GM23338 (cell line): ENCODE measurements at places on chromosomes 16 and 17.

- no peak for DNase-seq
Observed at GRCh38 chr17:55344514-55344997, 77.1 kb downstream of the MMD start.

GRCh38 chr17:49878931-49879904 lies 31.3 kb upstream of the TAC4 start:
- DNase-seq: no peak

DNA sequence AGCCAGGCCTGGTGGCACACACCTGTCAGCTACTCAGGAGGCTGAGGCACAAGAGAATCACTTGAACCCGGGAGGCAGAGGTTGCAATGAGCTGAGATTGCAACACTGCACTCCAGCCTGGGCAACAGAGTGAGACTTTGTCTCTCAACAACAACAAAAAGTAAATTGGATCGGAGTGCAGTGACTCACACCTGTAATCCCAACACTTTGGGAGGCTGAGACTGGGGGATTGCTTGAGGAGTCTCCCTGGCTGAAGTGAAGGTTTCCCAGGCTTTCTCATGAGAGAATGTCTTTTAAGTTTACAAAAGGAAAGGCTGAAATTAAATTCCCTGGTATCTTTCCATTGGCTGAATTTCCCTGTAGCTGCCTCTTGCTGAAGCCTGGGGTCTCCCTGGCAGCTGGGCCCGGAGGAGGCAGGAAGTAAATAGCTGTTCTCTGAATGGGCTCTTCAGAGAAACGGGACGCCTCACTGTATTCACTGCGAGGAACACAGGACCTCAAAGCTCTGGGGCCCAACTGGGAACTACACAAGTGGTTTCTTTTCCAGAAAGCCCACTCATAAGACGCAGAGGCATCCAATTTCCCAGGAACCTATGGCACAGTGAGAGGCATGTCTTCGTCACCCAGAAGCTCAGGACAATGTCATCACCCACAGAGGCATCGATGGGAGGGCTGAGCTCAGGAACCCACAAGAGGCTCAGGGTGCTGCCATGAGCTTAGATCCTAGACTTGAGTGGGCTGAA lies 77.4 kb upstream of the SMURF2 start:
- DNase-seq: peak; percentile 55

DNA sequence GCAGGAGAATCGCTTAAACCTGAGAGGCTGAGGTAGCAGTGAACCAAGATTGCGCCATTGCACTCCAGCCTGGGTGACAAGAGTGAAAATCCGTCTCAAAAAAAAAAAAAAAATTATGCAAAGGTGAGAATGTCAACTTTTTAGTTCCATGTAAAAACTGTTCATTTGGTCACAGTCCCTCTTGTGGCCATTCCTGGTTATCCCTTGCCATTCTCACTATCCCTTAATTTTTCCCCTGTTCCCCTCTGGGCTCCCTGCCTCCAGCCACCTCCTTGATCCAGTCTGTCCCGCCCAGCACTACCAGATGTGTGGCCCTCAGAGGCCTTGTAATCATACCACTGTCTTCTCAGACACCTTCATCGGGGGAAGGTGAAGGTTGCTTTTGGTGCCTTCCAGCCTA lies 23.4 kb downstream of the DCAF7 start:
- peak; percentile 64 for DNase-seq

GRCh38 chr16:8886593-8887430 lies 4.7 kb downstream of the LITAFD start:
- no peak for DNase-seq

- DNase-seq: no peak
Observed at GRCh38 chr17:66706851-66707450, 128.0 kb upstream of the CACNG5 start.

GRCh38 chr16:89219365-89219764 lies 1.9 kb downstream of the ZNF778 start:
- no peak for DNase-seq

GRCh38 chr17:70552230-70552981 lies 383.1 kb downstream of the KCNJ2 start:
- DNase-seq: peak; percentile 79

- no peak for DNase-seq
Observed at GRCh38 chr17:76993651-76994050, 125.4 kb downstream of the MGAT5B start.

- peak; percentile 74 for DNase-seq
Observed at GRCh38 chr17:29838961-29839360, 91.1 kb downstream of the SSH2 start.

- DNase-seq: no peak
Observed at GRCh38 chr17:4920351-4921048, 11.6 kb upstream of the GP1BA start.

DNA sequence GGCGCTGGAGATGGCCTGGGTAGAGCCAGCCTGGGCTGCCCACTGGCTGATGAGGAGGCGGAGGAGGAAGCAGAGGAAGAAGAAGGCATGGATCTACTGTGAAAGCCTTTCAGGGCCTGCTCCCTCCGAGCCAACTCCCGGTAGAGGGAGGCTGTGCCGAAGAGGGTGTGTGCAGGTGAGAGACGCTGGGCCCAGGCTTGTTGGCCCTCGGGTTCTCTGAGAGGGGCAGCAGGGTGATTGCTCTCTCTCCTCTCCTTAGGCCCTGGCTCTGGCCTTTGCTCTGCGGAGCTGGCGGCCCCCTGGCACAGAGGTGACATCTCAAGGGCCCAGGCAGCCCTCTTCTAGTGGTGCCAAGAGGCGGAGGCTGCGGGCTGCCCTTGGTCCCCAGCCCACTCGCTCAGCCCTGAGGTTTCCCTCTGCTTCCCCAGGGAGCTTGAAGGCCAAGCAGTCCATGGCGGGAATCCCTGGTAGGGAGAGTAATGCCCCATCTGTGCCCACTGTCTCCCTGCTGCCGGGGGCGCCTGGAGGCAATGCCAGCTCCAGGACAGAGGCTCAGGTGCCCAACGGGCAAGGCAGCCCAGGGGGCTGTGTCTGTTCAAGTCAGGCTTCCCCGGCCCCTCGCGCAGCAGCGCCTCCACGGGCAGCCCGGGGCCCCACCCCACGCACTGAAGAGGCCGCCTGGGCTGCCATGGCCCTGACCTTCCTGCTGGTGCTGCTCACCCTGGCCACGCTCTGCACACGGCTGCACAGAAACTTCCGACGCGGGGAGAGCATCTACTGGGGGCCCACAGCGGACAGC lies 3.6 kb downstream of the TP53I13 start:
- no peak for DNase-seq

GRCh38 chr17:44177640-44178039 lies 7.1 kb downstream of the ASB16 start:
- DNase-seq: no peak

DNA sequence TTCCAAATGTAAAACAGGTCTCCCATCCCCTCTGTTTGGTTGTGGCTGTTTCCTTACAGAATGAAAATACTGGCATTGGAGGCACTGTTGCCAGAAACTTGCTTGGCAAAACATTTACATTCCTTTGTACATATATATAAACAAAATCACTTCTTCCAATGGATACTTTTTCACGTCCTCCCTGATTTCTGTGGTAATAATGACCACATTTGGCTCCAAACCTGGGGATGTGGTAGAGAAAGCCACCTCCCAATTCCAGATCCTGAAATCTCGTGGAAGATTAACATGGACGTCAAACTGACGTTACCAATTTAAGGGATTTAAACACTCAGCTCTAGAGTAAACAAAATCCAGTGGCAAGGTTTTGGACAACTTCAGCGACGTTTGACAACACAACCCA lies 370.8 kb upstream of the ZFHX3 start:
- no peak for DNase-seq

GRCh38 chr17:45149037-45149668 lies 878 bp downstream of the HEXIM1 start:
- DNase-seq: peak; percentile 93

DNA sequence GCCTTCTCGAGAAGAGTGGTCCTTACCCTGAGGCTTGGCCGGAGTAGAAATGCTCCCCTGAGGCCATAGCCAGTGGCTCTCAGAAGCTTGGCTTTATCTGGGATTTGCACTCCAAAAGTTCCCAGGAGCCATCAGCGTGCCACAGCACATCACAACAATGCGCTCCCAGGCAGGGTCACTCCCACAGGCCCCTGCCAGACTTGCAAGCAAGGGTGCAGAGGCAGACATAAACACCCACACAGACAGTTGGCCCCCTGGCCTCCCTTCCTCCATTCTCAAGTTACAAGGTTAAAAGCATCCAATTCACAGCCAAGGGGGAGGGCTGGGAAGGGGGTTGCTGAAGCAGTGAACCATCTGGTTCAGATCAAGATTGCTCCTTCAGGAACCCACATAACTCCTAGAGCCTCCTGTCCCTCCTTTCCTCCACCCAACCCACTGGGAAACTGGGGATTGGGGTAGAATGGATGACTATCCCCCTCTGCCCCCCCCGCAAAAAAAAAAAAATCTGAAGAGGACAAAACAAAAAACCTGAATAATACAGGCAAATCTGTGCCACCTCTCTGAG lies 1.8 kb downstream of the ST3GAL2 start:
- peak; percentile 82 for DNase-seq

- DNase-seq: peak; percentile 91
Observed at GRCh38 chr16:67284699-67285646, 5.6 kb downstream of the PLEKHG4 start.

- DNase-seq: peak; percentile 69
Observed at GRCh38 chr17:17028059-17028877, 14.0 kb upstream of the MPRIP start.

DNA sequence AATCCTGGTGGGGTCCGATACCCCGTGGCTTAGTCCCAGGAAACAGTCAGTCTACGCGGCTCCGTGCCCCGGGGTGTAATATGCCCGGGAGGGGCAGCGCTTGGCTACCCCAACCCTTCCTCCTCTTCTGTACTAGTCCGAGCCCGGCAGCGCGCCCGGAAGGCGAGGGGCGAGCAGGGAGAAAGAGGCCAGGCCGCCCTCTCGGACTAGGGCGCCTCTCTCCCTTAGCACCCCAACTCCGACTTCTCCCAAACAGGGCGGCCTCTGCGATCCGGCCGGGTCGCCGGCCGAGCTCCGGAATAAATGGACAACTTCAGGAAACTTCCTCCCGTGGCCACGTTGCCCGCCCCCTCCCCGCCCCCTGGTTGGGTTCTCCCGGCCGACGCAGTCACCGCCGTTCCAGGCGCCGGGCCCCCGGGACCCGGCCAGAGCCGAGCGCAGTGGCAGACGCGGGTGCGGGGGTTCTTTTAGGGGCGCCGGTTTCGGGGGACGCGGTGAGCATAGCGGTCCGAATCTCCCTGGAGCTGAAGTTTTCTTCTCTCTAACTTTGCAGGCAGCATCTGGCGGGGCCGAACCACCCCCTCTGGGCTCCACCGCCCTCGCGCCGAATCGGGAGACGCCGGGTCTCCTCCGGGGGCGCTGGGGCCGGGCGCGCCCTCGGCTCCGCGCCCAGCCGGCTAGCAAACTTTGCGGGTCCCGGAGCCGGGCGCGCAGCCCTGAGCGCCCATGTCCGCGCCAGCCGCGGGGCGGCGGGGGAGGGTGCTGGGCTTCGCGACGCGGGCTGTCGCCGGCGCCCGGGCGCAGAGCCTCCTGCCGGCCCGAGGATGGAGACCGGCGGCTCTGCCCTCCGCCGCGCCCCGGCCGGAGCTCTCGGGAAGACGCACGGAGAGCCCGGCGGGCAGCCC lies at the start of gene SDK2:
TSS of gene SDK2 (minus strand) at position 301 of the 905 bp plus-strand sequence. CDS start 357 bp downstream, outside the sequence.
- DNase-seq: peak; percentile 49

GRCh38 chr17:16215965-16216316 lies 607 bp upstream of the NCOR1 start:
- DNase-seq: peak; percentile 78

- DNase-seq: no peak
Observed at GRCh38 chr17:82596837-82597672, 51.2 kb downstream of the WDR45B start.

- DNase-seq: peak; percentile 33
Observed at GRCh38 chr17:74573169-74573568, 5.9 kb upstream of the CD300H start.

DNA sequence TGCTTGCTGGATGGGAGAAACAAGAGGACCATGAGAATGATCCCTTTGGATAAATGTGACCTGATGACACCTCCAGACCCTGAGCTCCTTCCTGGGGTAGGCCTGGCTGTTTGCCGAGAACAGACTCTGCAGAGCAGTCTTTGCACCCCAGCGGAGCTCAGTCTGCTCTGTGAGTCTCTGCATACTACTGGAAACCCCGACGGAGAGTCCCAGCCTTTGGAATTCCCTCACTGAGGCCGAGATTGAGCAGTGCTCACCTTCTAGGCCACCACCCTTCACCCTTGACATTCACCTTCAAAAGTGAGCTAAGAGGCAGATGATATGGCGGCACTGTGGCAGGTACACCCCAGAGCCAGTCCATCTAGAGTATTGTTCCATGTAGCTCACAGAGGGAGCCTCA lies 172.2 kb upstream of the CDH13 start:
- no peak for DNase-seq

- peak; percentile 67 for DNase-seq
Observed at GRCh38 chr17:68133346-68134045, 98.0 kb downstream of the KPNA2 start.

DNA sequence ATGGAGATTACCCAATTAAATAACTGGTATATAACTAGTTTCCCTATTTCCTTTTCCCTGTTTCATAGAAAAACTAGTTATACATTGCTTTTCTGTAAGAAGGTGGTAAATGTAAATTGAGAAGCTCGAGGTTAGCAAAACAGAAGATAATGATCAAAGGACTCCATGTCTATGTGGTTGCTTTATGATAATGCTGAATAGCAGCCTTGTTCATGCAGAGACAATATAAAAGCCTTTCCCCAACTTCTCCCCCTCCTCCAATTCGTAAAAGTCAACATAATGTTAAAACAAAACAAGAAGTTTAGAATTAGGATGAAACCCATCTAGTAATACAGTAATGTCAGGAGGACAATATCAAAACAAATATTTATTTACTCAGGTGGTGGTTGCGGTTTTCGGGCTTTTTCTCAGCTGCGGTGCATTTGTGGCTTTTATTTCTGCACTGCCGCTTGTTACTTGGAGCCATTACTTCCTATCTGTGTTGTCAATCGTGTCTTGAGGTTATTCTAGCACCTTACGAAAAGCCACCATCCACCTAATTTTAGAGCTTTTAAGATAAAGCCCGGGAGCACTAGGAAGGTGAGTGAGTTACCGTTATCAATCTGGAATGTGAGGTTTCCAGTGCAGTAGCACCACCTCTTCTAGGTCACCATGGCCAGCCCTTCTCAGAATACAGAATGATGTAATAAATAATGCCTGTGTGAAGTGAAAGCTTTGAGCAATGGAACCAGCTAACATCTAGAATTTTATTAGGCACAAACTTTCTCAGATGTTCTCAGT lies 297.5 kb downstream of the CDH13 start:
- no peak for DNase-seq

GRCh38 chr17:36980280-36980761 lies 31.6 kb downstream of the AATF start:
- peak; percentile 9 for DNase-seq

GRCh38 chr17:67707442-67707841 lies 10.3 kb upstream of the NOL11 start:
- no peak for DNase-seq

DNA sequence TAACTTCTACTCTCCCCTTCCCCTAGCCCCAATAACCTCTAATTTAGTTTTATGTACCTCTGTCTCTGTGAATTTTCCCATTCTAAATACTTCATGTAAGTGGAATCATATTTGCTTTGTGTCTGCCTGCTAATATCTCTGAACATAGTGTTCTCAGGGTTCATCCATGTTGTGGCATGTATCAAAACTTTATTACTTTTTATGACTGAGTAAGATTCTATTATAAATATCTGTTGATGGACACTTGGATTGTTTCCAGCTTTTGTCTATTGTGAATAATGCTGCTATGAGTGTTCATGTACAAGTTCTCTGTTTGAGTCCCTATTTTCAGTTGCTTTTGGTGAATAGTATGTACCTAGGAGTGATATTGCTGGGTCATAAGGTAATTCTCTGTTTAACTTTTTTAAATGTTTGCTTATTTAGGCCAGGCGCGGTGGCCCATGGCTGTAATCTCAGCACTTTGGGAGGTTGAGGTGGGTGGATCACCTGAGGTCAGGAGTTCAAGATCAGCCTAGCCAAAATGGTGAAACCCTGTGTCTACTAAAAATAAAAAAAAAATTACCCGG lies 92.8 kb downstream of the CHD9 start:
- no peak for DNase-seq
